Activated T-helper 1 cell treated with anti-CD3 and anti-CD28 coated beads, Interleukin-2, amount 50 U/mL, for 16 hours (primary cell): ENCODE measurements at places on chromosomes 5 and 9.

DNA sequence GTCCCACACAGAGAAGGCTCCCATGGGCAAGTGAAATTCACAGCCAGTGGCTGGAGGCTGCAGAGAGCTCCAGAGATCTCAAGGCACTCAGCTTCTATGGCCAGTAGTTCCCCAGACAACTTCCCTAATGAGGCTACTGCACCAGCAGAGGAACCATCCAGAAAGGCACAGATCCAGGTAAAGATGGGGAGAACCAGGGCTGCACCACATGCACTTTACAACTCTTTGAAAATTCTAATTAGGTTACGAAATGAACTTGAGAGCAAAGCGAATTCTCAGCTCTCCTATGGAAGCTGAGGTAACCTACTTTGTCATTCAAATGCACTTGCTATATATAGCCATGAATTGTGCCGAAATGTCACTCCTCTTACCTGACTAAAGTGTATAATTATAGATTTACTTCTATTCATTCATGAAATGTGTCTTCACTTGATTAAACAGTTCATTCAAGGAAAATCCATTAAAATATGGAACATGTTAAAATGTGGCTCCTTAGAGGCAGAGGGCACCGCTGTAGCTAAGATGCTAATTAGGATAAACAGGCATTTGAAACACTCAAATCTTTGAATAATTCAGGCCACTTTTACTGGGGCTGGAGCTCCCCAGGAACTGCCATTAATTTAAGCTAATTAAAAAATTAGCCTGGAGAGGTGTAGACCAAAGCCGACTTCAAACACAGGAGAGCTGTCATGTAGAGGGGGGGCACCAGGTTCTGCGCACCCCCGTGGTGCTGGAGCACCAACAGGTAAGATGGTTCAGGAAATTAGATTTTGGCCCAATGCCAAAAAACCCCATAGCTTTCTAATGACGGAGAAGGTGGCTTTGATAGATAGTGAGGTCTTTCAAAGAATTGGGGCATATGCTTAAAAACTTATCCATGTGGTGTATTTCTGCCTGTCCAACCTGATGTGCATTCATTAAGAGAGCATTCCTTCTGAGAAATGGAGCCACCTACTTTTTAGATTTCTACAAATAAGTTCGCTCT lies 204.1 kb downstream of the GABBR2 start:
- no peak for DNase-seq

DNA sequence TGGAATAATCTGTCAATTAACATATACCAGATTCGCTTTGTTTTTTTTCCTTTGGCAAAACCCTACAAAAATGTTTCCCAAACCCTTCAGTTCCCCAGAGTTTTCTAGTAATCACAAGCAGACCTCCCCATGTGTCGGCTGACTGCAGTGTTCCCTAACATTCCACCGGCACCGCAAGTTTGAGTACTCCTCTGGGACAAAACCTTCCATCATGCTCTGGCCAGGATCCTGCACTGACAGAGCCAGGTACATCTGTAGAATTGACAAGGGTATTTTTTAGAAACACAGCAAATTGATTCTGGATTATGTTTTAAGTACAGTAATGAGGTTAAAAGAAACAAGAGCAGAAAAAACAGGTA lies 174.7 kb downstream of the GAS1 start:
- DNase-seq, result no peak

DNA sequence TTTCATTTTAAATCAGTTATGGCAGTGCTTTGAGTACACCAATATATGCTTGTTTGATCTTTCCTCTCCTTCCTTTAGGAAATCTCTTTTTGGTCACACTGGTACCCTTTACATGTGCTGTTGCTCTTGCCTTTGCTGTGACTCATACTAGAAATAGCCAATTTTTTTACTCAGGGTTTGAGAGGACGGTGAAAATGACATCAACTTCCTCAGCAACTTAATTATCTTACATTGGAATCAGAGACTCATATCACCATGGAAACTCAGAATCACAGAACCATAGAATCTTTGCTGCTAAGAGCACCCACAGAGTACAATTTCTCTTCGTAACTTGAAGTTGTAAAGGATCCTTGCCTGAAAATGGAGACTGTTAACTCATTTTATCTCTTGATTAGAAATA lies 13.8 kb upstream of the ZNF300 start:
- DNase-seq, result no peak

GRCh38 chr9:123643518-123643917 lies 286.4 kb downstream of the DENND1A start:
- no peak for DNase-seq

DNA sequence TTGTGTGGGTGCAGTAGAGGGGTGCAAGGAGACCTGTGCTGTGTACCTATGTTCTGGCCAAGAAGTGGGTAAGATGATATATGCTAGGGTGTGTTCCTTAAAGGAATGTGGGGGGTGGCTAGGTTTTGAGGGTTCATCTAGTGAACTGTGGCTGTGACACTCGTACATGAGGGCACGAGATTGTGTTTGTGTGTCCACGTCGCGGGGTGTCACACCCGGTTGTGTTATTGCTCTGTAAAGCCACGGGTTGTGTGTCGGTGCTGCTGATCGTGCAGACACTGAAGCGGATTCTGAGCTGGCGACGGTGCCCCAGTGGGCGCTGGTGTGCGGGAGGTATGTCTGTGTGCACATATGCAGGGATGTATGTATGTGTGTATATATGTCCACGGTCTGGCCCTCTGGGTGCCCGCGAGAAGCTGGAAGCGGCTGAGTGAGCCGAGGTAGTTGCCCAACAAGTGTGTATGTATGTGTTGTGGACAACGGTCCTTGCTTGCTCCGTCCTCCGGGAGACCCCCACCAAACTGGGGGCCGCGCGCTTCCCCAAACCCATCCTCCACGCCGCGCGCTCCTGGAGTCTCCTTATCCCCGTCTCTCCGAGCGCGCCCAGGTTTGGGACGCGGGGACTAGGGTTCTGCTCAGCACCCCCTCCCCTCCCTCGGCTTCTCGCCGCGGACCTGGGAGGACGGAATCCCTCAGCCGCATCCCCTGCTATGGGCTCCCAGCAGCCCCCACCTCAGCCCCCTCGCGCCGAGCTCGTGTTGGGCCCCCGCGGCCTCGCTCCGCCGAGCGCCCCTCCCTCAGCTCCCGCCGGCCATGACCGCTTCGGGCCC lies 639 bp downstream of the PCDH1 start:
- no peak for DNase-seq

GRCh38 chr5:154400678-154401077 lies 45.1 kb upstream of the SAP30L start:
- DNase-seq, result no peak

- no peak for DNase-seq
Measured at GRCh38 chr9:136962163-136962562, 10.1 kb downstream of the LCN12 start.

DNA sequence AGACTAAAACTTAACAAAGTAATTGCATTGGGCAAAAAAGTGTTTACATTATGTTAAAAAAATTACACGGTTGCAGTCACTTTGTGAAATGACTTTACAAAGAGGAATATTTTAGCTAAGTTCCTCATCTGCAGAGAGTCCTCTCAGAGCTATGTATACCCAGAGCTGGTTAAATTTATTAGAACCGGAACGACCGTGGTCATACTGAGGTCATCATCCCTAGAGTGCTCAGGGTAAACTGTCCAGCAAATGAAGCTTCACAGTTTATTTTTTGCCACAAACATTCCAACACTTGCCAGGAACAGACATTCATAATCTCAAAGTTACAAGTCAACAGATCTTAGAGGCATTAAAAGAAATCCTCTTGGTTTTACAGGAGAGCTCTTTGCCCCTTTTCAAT lies 897 bp downstream of the ROPN1L start:
- DNase-seq, result no peak

GRCh38 chr9:137836831-137837241 lies 40.7 kb upstream of the CACNA1B start:
- DNase-seq, result no peak

GRCh38 chr9:99579964-99580363 lies 241.7 kb upstream of the NR4A3 start:
- no peak for DNase-seq

DNA sequence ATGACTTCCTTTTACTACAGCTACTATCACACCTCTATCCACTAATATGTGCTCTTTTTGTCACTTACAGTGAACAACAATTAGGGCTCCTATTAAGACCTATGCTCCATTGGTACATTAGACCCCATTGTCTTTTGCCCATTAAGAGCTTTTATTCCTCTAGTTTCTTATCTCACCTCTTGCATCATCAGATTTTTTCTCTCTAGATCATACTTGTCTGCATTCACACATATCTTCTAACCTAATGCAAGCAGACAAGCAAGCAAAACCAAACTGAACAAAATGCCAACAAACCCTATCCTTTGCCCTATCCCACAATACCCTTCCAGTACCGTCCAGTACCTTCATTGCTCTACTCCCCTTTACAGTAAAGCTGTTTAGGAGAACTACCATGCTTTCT lies 10.1 kb upstream of the RBM27 start:
- no peak for DNase-seq

- DNase-seq, result no peak
Measured at GRCh38 chr9:31807574-31808256, 576.7 kb upstream of the ACO1 start.

DNA sequence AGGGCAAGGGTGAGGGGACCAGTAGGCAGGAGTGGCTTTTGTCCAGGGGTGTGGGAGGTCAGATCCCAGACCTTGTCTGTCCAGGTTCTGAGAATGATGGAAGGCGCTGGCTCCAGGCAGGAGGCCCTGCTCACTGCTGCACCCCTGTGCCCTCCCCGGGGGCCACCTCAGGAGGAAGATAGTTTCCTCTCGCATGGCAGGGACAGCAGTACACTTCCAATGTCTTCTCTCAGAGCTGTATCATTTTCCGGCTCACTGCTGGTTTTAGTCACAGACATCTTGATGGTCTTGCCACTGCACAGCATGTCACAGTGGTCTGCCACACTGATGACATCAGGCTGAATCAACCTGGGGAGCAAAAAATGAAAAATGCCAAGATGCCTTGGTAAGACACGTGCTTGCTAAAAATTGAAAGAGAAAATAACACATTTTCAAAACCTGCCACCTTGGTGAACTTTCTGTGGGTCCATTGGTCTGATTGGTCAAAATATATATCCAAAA lies 3.3 kb upstream of the SLC6A3 start:
- DNase-seq, result no peak

DNA sequence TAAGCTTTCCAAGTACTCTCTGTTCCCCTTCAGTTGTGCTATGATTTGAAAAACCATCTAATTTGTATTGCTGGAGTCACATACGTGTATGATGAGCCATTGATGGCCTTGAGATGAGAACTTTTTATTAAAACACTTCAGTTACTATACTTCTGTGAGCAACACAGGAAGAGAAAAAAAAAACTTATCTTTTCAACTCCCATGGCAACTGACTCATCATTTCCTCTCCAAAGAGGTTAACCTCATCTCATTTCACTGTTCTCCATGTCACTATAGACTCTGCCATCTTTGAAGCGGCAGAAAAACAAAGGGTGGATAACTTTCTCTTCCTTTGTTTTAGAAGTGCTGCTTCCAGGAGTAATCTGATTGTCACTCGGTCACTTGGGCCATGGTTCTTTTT lies 104.3 kb upstream of the PCSK1 start:
- DNase-seq, result no peak

DNA sequence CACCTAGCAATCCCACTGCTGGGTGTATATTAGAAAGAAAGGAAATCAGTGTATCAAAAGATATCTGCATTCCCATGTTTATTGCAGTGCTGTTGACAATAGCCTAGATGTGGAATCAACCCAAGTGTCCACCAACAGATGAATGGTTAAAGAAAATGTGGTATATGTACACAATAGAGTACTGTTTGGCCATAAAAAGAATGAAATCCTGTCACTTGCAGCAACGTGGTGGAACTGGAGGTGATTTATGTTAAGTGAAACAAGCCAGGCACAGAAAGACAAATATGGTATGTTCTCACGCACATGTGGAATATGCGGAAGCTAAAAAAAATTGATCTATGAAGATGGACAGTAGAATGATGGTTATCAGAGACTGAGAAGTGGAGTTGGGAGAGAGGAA lies 221.6 kb upstream of the DAP start:
- DNase-seq, result no peak

DNA sequence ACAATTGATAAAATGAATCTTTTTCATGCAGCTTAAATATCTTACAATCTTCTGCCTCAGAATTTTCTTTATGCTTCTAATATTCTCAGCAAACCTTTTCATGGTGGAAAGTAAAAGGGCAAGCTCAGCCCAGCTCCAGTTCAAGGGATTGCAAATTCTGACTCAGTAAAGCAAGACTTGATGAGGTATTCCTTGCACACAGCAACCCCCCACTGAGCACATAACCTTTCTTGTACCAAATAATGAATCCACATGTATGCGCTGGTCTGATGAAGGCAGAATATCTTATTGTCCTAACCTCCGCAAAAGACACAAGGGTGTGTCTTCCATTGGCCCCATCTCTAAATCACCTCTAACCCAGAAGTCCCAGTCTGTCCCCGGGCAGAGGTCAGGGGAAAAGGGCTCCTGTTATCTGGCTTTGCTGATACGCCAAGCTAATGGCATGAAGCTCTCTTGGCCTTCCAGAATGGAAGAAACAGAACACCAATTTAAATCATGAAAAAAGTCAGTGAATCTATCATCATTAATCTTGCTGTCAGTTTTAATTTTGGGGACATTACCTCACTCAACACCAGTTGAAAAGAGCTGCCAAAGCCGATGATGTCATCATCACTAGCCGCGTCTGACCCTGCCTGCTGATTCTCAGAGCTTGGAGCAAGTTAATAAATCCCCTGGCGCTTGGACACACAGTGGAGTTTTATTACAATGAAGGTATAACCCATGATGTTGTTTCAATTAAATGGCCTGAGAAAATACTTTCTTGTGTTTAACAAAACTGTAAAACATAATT lies 592.5 kb upstream of the CLINT1 start:
- no peak for DNase-seq

- no peak for DNase-seq
Measured at GRCh38 chr9:104078596-104078995, 15.5 kb upstream of the SMC2 start.

- no peak for DNase-seq
Measured at GRCh38 chr9:136773386-136774044, 9.2 kb upstream of the LCN15 start.

DNA sequence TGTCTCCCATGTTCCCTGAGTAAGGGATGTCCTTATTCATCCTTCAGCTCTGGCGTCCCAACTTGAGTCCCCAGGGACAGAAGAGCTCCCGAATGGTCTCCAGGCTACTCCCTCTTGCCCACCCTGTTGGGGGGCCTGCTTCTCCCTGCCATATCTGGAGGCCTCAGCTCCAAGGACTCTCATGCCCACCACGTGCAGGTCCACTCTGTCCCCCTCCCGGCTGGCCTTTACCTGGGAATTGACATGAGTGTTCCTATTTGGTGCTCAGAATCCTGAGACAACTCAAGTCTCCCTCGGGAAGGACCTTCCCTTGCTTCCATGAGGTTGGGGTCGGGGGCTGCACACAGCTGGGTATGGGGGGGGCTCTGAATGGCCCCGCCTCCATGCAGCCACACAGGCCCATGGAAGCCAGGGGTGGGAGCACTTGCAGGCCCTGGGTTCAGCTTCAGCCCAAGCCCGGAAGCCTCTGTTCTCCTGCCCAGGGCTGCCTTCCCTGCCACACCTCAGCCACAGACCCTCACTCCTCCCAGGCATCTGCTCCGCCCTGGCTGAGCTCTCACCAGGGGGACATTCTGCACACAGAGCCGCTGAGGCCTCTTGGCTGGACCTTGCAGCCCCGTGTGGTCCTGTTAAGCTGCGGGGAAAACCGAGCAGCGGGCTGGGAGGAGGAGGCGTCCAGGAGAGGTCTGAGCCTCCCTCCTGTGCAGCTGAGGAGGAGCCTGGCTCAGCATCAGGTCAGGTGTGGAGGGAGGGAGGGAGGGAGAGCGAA lies 121.9 kb downstream of the PHF2 start:
- DNase-seq, result no peak
